Left lobe of liver (tissue), 2 donors: ENCODE measurements at places on chromosomes 3 and 15. TPM values are rescaled to one million over a fixed set of nuclear protein-coding genes. Genes with fewer than 3 reads are reported as not detected.
A peak's percentile ranks its signal among the peaks of the same experiment; 100 is the strongest.

FEZF2 gene
- total RNA-seq, result not detected

CEP19 gene
- total RNA-seq, result 0.43 TPM

CCDC9B gene
- total RNA-seq, result 16.6 TPM

GRCh38 chr15:60757831-60758570 is 279.1 kb upstream of the ICE2 start:
- DNase-seq, result peak; percentile 80

DNA sequence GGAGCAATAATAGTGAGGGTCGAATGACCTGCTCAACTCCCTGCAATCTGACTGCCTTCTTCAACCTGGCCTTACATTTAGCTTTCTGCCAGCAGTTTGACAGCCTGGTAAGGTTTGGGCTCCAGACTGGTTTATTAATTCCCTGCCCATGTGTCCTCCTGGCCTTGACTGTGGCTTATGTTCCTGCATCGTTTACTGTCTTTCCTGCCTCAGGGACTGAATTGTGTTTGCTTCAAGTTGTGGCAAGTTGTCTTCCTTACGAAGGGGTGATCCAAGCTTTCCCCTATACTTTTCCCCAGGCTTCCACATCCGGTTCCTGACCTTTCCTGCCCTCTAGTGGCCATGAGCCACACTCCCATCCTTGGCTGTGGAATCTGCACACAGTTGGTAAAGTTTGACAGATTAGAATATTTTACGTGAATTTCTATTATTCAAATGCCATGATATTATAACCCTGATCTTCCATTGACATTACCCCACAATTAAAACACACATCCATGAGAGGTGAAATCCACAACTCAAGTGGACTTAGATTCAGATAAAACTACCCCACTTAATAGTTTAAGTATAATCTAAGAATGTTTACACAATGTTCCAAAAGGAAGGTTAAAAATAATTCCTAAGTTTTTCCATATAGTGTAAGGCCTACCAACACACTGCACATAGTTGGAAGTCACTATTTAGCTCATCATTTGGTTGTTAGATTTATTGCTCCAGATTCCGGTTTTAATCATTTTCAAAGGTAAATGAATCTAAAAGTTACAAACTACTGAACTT is 95.7 kb downstream of the NEDD4 start:
- peak; percentile 51 for DNase-seq

DNA sequence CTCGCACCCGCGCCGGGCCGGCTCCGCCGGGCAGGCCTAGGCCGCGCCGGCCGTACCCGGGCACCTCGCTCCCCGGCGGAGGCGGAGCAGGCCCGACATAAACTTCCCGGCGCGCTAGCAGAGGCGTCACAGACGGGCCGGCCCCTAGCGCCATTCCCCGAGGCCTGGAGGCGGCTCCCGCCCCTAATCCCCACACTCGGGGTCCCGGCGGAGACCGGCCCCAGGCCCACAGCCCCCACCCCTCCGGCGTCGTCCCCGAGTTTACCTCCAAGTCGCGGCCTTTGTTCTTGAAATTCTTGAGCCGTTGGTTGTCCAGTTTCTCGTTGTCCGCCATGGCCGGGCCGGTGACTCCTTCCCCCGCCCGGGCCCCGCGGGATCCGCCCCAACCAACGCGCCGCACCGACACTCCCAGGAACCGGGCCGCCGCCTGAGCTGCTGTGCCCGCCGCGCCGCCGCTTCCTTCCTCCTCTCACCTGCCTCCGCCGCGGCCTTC is 376 bp downstream of the KPNA4 start:
- peak; percentile 79 for DNase-seq

GRCh38 chr3:23567917-23568316 is 237.8 kb upstream of the UBE2E1 start:
- DNase-seq, result no peak

GRCh38 chr3:72272356-72272755 is 487.4 kb upstream of the PROK2 start:
- DNase-seq, result no peak

GRCh38 chr3:77342688-77343087 is 302.8 kb downstream of the ROBO2 start:
- no peak for DNase-seq

- DNase-seq, result peak; percentile 73
Measured at GRCh38 chr15:42084465-42085235, 9.7 kb downstream of the PLA2G4D start.

GRCh38 chr3:21847005-21847404 is 96.0 kb upstream of the ZNF385D start:
- DNase-seq, result no peak

DNA sequence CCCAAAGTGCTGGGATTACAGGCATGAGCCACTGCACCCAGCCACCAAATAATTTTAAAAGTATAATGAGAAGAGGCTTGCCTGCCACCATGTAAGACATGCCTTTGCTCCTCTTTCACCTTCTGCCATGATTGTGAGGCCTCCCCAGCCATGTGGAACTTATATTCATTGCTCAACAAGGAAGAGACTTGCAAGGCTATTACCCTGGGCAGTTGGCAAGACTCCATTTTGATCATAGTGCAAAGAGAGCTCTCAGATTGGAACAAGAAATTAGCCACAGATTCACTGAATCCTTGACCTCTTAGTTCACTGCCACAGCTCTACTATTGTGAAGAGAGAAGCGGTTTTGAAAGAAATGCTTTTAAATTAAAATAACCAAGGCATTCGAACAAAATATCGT is 6.1 kb downstream of the SCAP start:
- DNase-seq, result no peak

DNA sequence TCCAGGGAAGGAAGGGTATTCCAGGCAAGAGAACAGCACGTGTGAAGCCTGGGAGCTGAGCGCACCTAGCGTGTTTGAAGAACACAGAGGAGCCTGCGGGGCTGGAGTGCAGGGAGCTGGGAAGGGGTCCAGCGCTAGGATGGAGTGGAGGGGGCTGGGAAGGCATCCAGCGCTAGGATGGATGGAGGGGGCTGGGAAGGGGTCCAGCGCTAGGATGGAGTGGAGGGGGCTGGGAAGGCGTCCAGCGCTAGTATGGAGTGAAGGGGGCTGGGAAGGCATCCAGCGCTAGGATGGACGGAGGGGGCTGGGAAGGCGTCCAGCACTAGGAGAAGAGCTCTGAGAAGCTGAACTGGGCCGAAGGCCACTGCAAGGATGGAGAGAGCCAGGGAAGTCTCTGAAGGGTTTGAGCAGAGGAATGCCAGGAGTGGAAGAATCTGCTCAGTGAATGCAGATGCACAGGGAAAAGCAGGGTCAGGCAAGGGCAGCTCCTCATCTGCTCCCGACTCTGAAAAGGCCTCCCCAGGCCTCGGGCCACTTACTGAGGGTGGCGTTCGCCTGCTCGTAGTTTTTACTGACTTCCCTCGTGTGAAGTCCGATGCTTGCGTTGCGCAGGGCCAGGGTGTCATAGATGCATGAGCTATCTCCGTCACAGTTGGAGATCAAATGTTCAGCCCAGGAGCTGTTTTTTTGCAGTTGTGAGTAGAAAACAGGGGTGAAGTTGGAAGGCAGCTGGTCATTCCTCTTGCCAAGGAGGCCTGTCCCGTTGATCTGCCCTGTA is 39.8 kb downstream of the MUC20 start:
- DNase-seq, result no peak

DNA sequence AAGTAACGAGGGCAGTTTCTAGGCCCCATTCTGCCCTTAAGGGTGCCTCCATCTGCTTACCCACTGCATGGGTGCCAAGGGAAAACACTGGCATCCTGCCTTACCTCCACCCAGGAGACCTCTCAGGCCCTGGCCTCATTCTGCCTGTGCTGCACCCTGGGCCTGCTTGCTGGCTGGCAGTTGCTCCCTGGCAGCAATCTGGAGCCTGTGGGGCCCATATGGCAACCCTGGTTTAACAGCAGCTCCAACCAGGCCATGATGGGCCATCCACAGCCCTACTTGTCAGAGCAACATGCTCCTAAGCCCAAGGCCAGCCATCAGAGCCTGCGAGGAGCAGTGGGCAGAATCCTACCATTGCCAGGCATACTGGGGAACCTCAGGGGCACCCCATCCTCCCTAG is 3.7 kb downstream of the C3orf18 start:
- no peak for DNase-seq
